ENCODE measurements at places on chromosomes 3 and 15.

- DNase-seq = no peak
Observed at GRCh38 chr15:46732060-46732459, 985.2 kb upstream of the SEMA6D start.

DNA sequence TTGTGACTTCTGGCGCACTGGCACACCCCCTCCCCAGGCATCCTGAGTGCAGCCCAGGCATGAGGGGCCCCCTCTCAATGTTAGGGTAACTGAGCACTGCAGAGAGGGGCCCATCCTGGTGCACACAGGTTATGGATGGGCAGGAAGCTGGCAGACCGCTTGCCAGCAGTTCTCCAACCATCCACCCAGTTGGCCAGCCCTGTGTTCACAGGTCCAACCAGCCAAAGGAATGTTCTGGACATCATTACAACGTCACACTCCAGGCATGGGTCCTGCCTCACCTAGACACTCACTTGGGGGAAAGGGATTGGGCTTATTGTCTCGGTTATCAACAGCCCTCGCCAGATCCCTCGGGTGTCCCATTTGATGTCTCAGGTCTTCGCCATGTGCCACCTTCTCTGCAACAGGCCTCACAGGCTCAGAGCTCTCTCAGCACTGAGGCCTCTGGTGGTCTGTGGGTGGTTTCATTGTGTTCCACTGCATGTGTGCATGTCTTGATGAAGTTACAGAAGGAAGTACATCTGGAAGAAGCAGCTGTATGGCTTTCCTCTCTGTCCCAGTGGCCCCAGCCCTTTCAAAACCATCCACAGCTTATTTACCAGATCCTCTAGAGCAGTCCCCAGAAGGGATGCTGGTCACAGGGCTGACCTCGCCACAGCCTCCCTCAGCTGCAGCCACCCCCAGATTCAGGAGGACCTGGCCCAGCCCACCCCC lies 23.7 kb downstream of the ADCY5 start:
- no peak for DNase-seq

- no peak for DNase-seq
Observed at GRCh38 chr3:85252686-85253085, 293.9 kb downstream of the CADM2 start.

- no peak for DNase-seq
Observed at GRCh38 chr3:153889905-153890334, 231.3 kb upstream of the ARHGEF26 start.

DNA sequence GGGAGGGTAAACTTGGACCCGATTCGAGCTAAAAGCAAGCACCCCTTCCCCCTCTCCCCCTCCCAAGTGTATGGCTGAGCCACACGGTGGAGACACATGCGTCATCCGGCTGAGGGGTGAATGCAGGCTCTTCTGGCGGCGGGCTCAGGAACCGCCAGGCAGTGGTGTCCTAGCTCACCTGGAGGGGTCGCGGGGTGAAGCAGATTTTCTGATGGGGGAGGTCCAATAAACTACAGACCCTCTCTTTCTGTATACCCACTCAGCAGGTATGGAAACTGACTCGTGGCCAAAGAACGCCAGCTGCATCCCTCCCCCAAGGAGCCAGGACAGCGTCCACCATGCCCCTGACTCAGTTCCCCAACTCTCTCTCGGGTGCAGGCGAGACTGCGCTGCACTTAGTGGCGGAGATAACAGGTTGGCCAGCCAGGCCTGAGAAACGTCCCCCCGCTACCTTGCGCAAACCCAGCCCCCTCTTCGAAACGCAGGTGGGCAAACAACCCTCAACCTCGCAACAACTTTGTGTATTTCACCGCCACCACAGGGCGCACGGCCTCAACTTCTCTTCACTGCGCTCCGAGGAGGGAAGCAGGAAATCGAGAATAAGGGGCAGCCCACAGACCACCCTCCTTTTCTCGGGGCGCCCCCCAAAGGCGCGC lies 1.3 kb downstream of the MAGI1 start:
- DNase-seq = no peak

GRCh38 chr15:40102897-40103858 lies 5.5 kb downstream of the BMF start:
- peak; percentile 94 for DNase-seq

DNA sequence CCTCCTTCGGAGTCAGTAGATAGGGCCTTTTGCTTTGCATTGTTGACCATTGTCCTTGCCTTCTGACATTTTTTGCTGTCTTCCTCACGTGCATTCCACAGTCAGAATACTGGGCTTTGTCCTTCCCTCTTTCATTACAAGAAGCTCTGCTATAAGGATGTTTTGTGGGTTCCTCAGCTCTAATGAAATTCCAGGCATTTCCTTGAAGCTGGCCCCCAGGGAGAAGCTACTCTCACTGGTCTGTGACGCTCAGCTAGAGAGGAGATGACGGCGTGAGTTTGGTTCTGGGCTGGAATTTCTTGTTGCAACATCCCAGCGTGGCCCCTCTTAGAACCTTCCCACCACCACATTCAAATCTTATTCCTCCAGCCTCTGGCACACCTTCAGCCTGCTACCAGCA lies 210.2 kb downstream of the TJP1 start:
- DNase-seq = no peak

DNA sequence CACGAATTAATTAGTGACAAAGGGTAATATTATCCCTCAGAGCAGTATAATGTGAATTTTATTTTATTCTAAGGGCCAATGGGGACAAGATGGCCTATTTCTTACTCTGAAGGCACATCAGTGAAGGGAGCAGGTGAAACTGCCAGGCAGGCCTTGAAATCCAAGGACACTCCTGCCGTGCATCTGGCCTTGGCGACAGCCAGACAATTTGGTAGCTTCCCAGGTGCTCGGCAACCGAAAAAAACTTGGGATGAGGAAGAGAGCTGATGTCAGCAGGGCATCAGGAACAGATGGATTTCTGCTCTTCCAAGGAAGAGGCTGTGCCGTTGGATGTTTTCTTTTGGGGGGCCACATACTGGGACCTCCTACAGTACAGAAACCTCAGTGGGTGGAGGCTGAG lies 83.2 kb upstream of the ADAMTSL3 start:
- no peak for DNase-seq

- no peak for DNase-seq
Observed at GRCh38 chr3:52915294-52915693, 17.9 kb upstream of the STIMATE start.
